ENCODE measurements at places on chromosomes 5 and 9.
A peak's percentile ranks its signal among the peaks of the same experiment; 100 is the strongest.

GRCh38 chr9:98047002-98047401 is 9.5 kb upstream of the NANS start:
- no peak for DNase-seq

GRCh38 chr5:53991942-53992341 is 318.4 kb downstream of the ARL15 start:
- DNase-seq, result no peak

- DNase-seq, result no peak
Measured at GRCh38 chr5:170372971-170373370, 16.2 kb downstream of the KCNMB1 start.

DNA sequence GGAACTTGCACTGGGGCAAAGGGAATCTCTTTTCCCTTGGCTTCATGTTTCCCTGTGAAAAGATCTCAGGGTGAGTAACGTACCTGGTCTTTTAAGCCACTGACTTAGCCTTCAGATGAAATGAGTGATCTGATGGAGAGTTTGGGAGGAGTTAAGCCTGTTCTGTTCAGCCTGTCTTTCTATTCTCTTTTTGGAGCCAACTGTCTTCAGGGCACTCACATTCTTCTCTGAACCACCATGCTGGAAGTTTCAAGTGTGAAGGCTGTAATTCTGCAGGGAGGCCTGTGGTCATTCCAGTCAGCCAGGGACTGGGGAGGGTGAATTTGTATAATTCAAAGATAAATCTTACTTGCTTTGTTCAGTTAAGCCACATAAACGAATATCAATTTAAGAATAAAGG is 722.2 kb upstream of the SEMA6A start:
- DNase-seq, result no peak

- no peak for DNase-seq
Measured at GRCh38 chr5:172688349-172689217, 47.5 kb downstream of the NEURL1B start.

GRCh38 chr5:129904102-129904666 is at the start of gene CHSY3:
Gene CHSY3, plus strand, starts transcription at chr5:129904465.
- no peak for DNase-seq

DNA sequence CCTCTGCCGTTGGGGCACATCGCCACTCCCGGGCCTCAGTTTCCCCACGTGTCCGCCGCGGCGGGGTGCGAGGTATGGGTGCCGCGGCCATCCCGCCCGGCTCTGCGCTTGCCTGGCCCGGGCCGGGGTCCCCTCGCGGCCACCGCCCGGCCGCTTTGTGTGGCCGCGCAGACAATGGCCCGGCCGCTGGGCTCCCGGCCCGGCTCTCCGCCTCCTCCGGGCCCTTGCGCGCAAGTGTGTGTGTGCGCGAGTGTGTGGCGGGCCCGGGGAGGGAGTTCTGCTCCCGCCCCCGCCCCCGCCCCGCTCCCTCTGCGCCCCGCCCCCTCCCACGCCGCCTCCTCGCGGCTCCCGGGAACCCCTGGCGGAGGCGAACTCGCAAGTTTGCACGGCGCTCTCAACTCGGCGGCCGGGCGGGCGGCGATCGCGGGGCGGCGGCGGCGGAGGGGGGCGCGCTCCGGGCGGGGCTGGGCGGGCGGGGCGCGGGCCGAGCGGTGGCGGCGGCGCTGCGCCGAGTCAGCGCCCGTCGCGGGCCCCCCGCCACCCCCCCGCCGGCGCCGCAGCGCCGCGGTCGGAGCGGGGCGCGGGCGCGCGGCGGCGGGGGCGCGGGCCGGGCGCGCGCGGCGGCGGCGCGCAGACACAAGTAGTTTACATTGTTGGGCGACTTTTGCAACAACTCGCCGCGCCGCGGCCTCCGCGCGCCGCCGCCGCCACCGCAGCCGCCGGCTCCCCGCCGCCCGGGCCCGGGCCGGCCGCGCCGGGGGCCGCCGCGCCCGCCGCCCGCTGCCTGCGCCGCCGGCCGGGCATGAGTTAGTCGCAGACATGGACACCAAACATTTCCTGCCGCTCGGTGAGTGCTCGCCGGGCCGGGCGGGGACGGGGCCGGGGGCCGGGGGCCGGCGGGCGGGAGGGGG is at the start of gene RXRA:
RXRA (plus strand) TSS at position 643 of the 911 bp plus-strand sequence; CDS start at position 820, 177 bp downstream.
- DNase-seq, result peak; percentile 43

DNA sequence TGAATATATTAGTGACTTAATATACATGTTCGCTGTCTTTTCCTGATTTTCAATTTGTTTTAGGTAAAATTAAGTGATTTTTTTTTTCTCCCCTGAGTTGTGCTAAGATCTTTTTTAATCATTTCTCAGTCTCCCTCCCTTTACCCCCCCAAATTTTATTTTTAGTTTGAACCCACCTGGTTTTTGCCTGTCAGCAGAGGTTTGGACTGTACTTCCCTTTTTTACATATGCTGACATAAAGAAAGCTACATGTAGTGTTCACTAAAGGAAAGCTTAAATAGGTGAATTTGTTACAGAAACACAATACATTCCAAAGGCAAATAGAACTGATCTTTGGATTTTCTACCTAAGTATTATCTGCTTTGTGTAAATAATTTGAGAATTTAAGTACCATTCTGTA is 82.2 kb downstream of the IPO11 start:
- DNase-seq, result no peak

DNA sequence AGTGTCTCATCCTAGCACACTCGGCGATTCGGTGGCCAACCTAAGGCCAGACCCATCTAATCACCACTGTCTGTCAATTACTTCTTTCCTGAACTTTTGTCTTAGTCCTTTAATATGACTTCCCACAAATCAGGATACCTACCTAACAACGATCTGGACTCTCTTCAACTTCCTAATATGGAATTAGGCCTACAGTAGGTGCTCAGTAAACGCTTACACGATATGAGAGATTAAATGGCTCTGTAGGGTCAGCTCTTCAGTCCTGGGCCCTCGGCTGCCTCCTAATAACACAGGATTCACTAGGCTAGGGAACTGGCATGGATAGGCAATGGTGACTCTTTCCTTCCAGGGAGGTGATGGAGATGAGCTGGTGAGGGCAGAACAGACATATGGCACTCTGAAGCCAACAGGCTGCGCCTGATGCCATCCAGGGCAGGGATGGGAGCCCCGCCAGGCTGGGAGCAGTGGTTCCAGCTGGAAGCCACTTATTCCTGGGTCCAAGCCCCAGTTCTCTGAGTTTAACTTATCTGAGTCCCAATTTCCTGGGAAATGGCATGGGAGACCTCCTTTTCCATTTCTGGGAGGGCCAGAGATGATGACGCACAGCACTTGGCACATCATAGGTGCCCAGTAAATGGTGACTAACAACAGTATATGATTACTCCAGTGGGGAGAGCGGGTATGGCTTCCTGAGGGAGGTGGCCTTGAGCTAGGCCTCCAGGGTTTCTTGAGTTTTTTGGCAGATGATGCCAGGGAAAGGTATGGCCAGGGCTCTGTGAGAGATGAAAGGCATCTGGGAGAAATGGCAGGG is 7.3 kb downstream of the PDGFRB start:
- no peak for DNase-seq

GRCh38 chr5:127041571-127041970 is 11.2 kb upstream of the MARCHF3 start:
- DNase-seq, result no peak

GRCh38 chr5:179427032-179427675 is 81.9 kb upstream of the ADAMTS2 start:
- DNase-seq, result no peak

GRCh38 chr5:154783774-154784460 is 28.7 kb downstream of the LARP1 start:
- no peak for DNase-seq

GRCh38 chr5:83528439-83528769 is 56.9 kb downstream of the VCAN start:
- DNase-seq, result no peak

- DNase-seq, result peak; percentile 36
Measured at GRCh38 chr9:129863059-129863690, 27.9 kb downstream of the USP20 start.

GRCh38 chr9:38621434-38622287 is 1.3 kb upstream of the ANKRD18A start:
- no peak for DNase-seq

DNA sequence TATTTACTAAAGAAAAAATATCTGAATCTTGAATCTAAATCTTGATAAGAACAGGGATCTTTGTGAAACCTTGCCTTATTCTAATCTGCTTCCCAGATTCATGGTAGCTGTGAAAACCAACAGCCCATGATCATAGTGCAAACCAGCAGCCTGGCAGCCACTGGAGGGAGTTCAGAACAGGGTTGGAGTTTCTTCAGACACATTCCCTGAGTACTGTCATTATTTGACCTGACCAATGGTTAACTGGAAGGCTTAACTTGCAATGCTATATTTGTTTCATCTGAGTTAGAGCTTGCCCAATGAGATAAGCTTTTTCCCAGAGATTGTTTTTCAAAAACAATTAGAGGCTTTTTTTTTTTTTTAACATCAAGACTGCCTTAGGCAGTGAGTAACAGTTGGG is 47.8 kb downstream of the LOX start:
- DNase-seq, result no peak

DNA sequence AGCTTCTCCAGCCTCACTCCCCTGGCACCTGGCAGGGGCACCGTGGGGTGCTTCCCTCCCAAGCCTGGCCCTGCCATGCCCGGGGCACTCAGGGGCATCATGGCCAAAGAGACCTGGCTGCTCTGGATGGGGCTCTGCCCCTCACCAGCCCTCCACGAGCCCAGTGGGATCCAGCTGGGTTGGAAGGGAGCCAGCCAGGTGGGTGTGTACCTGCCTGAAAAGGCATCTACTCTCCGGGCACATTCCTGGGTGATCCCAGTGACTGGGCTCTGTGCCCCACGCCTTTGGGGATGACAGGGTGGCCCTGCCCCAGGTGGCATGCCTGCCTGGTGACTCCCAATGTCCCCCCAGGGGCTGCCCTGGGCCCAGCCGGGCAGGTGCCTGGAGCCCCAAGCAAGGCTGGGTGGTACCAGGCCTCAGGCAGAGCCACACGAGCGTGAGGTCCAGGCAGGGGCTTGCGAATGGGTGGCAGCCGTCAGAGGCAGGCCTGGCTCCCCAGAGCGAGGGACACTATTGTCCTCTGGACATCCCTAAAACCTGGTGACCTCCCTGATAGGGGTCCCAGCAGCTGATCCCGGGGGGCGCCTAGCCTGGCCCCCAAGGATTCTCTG is 777 bp downstream of the GPSM1 start:
- no peak for DNase-seq

DNA sequence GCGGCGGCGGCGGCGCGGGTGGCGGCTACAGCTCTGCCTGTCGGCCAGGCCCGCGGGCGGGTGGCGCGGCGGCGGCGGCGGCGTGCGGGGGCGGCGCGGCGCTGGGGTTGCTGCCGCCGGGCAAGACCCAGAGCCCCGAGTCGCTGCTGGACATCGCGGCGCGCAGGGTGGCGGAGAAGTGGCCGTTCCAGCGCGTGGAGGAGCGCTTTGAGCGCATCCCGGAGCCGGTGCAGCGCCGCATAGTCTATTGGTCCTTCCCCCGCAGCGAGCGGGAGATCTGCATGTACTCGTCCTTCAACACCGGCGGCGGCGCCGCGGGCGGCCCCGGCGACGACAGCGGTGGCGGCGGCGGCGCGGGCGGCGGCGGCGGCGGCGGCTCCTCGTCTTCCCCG is 296 bp downstream of the ZSWIM6 start:
- peak; percentile 31 for DNase-seq

- no peak for DNase-seq
Measured at GRCh38 chr5:132467287-132467984, 23.1 kb downstream of the IRF1 start.

GRCh38 chr9:134676886-134677285 is 35.3 kb downstream of the COL5A1 start:
- no peak for DNase-seq

GRCh38 chr9:37575511-37575914 is 667 bp downstream of the FBXO10 start:
- DNase-seq, result no peak

- no peak for DNase-seq
Measured at GRCh38 chr9:26983340-26983739, 22.1 kb downstream of the LRRC19 start.

DNA sequence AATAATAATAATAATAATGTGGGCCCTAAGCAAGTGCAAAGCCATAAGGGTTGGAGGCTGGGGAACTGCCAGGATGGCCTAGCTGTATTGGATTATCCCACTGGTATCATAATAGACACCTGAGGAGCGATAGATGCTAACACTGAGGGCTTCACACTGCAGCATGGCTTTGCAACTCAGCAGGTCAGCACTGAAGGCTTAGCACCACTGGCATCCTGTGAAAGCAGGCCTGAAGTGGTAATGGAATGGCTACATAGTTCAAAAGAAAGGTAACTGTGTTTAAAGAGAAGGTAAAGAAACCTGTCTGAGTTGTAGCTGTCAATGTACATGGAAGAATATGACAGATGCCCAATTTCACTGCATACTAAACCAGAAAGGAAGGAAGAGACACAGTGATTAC is 359.0 kb downstream of the OSTF1 start:
- no peak for DNase-seq

DNA sequence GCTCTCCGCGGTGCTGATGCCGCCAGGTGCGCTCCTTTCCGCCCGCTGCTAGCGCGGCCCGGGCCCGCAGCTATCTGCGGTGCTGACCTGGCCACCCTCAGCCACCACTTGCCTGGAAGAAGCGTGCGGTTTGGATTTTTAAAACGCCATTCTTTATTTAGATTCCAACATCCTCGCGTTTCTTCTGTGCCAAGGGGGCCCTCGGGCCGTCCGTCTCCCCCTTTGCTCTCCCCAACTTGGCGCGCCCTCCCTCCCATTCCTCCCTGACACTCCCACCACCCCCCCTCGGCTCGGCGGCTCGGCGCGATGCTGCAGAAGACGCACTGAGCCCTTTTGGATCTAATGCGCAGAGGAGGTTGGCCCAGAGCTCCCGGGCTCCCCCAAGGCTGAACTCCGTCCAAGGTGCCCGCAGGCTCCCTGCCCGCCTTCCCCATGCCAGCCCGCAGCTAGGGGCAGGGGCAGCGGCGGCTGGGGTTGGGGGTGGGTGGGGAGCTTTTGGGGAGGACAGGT is at the start of gene BARHL1:
BARHL1 (plus strand) TSS at position 331 of the 510 bp plus-strand sequence. CDS start 192 bp downstream, outside the sequence.
- no peak for DNase-seq

DNA sequence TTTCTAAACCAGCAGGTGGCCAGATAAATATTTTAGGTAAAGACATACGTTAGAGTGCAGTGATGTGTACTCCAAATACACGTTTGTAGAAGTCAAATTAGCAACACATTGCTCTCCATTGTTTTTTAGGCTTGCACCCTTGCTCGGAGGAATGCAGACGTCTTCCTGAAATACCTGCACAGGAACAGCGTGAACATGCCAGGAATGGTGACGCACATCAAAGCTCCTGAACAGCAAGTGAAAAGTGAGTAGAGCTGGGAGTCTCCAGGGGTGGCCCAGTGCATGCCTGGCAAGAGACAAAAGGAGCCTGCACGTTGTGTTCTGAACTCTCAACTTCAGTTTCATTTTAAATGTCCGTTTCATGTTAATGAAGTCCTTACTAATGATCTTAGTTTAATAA is 207.5 kb upstream of the OTULINL start:
- DNase-seq, result no peak

- DNase-seq, result no peak
Measured at GRCh38 chr9:79661886-79662536, 90.2 kb downstream of the TLE4 start.
